Stimulated activated CD4-positive, alpha-beta T cell treated with anti-CD3 and anti-CD28 coated beads, Interleukin-15, amount 100 ng/mL, for 24 hours (primary cell): ENCODE measurements at places on chromosomes 3 and 15.

GRCh38 chr15:89139613-89140499 lies 51.6 kb downstream of the ABHD2 start:
- DNase-seq: no peak

GRCh38 chr15:41017066-41017735 lies 63.9 kb downstream of the CHAC1 start:
- no peak for DNase-seq

- DNase-seq: no peak
Measured at GRCh38 chr15:58898150-58898680, 35.3 kb downstream of the SLTM start.

DNA sequence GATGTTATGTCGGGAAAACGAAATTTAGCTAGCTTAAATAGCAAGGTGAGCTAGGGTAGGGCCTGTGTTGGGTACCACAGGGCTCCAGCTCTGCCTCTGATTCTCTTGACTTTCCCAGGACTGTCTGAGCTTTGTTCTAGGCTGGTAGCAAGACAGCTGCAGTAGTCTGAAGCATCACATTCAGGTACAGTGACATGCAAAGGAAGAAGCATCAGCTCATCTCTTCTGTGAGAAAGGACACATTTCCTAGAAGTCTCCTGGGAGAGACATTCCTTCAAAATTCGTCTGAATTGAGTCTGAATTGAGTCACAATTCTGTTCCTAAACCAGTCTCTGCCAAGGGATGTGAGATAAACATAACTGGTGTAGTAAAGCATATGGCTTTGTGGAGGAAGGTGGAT lies 8.5 kb upstream of the UBXN7 start:
- no peak for DNase-seq

- no peak for DNase-seq
Measured at GRCh38 chr15:25674913-25675312, 188.2 kb downstream of the ATP10A start.

DNA sequence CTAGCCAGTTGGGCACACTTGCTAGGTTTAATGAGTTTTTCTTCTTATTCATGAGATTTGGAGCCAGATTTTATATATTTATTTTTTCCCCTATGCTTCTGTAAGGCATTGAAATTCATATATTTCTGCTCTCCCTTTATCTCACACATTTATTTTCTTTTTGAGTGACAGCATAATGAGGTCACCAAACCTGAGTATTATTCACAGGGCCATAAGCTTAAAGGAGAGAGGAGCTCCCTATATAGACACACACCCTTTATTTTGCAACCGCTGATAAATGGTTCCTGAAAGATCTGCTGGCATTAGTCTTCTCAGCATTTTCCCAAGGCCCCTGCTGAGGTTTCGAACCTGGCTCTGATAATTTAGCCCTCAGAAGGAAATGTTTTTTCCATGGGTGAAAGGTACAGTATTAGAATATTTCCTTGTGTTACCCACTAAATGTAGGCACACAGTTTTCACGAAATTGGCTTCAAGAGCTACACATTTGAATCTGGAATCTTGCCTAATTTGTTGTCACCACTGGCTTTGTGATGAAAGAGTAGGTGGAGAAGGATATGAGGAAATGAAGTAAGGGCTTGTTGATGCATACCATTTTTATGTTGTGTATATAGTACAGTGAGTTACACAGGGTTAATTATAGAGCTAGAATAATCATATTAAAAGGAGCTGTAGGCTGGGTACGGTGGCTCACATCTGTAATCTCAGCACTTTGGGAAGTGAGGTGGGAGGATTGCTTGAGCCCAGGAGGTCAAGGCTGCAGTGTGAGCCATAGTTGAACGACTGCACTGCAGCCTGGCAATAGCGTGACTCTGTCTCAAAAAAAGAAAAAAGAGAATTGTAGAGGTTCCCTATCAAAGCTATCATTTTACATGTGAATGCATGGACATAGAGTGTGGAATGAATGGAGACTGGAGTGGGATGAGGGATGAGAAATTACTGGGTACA lies 6.5 kb downstream of the KLHL18 start:
- DNase-seq: no peak

GRCh38 chr3:136194409-136195257 lies 1.5 kb downstream of the MSL2 start:
- DNase-seq: peak; percentile 79

- no peak for DNase-seq
Measured at GRCh38 chr3:105584003-105584790, 217.5 kb downstream of the ALCAM start.

DNA sequence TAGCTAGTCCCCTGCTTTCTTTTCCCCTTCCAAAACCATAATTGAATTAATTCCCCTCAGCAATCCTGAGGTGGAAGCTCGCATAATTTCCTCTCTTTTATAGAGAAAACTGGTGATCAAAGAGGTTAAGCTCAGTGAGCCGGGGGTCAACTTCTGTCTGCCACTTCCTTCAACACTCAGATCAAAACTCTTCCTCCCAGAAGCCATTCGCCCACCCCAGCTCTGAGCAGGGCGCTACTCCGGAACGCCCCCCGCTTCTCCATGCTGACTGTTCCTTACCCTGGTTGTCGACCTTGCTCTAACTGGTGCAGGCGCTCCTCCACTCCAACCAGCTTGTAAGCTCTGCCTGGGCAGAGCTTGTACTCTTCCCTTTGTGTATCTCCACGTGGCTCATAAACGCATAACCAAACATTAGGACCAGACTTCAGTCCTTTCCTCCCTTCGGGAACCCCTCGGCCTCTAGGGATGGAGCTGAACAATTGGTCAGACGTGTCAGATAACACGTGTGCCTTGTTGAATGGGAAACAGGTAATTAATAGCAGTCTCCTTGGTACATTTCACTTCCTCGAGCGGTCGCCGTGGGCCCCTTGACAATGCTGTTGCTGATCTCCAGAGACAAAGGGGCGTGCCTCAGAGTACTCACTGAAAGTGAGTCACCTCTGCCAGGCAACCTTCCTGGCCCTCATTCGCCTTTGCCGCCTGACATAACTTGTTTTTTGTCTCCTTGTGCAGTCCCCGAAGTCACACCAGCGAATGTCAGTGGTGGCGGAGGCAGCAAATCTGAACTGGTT lies 71.8 kb downstream of the IL5RA start:
- DNase-seq: no peak

GRCh38 chr15:39966521-39966920 lies 32.6 kb downstream of the EIF2AK4 start:
- no peak for DNase-seq

DNA sequence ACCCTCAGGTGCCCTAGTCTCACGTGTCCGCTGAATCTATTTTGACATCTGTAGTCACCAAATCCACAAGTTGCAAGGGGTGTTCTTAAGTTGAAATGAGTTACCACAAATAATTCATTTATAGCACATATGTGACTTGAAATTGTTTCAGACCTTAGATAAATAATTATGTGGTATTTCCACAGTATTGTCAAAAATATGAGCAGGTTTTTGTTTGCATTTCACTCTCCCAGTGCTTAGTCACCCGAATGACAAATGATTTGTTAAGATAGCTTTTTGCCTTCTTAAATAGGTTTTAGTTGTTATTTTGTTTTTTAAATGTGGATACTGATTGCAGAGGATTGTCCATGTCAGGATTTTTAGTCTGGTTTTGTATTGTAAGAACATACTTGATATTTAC lies 2.6 kb downstream of the MFSD1 start:
- DNase-seq: no peak

GRCh38 chr15:69561071-69561784 lies 108.6 kb downstream of the RPLP1 start:
- no peak for DNase-seq

GRCh38 chr3:143811602-143812001 lies 36.7 kb downstream of the SLC9A9 start:
- DNase-seq: no peak

DNA sequence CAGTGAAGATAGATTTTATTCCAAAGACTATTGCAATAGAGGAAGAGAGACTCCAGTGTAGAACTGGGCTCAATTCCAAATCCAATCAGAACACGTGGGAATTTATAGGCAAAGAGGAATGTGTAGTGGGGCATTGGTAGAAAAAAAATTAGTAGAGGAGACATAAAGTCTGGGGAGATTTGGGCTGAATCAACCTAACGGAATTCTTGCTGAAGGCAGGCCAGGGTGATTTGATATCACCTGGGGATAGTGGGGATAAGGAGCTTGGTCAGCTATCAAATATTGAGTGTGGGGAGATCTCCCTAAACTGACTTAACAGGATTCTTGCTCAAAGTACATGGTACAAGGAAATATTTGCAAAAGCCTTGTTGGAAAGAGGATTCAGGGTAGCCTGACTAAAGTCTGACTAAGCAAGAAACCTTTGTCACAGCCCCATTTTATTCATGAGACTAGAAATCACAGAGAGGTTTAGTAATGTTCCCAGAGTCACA lies 29.6 kb downstream of the SST start:
- no peak for DNase-seq

DNA sequence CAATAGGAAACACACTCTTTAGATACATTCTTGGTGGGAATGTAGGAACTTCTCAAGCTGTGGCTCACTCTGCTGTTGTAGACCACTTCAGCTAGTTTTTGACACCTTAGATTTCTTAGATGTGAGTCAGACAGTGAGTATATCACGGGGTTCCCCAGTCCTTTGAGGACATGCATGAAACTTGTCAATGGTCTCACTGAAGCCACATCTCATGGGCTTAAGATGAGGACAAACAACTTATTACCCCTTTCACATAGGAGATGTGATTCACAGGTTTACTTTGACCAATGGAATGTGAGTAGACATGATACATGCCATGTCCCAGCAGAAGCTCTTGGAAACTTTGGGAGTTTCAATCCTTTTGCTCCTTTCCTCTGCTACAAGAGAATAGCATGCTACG lies 325.5 kb downstream of the CHST2 start:
- DNase-seq: no peak

- no peak for DNase-seq
Measured at GRCh38 chr3:62954580-62954979, 79.4 kb upstream of the CADPS start.

GRCh38 chr15:57382215-57382614 lies 5.9 kb downstream of the CGNL1 start:
- no peak for DNase-seq

DNA sequence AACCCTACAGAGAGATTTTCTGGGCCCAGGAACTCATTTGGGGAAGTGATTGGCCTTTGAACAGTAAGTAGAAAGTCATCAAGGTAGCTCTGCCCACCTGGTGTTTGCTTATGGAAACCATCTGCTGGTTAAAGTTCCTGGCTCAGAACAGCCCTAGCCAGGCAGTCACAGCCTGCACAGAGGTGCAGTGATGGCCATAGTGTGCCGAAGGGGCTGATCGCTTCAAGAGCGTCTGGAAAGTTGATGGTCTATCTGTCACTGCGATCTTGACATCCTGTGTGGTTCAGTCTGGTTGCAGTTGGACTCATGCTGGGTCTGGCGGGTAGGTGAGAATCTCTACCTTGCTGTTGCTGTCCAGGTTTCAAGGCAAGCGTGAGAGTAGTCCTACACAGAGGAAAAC lies 151.6 kb downstream of the SLCO3A1 start:
- no peak for DNase-seq

DNA sequence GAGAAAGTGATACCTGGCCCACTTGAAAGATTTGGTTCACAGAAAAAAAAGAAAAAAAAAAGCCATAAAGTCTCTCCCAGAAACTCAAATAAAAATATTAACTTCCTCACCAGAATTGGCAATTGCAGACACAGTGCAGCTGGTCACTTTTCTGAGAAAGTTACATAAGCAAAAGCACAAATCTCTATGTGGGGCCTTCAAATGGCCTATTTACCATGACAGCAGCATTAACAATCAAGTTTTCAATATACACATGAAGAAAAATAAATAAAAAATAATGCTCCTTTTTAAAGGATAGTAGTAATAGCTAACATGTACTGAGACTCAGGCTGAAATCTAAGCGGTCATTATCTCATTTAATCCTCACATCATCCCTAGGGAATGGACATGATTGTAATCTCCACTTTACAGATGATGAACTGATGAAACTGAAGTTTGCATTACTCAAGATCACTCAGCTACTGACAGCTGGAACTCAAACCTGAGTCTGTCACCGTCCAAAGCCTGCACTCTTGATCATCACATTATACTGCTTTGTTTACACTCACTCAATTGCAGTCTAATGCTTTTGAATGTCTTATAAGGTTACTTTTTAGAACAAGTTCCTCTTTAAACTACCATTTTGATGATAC lies 3.3 kb downstream of the NPTN start:
- DNase-seq: no peak

DNA sequence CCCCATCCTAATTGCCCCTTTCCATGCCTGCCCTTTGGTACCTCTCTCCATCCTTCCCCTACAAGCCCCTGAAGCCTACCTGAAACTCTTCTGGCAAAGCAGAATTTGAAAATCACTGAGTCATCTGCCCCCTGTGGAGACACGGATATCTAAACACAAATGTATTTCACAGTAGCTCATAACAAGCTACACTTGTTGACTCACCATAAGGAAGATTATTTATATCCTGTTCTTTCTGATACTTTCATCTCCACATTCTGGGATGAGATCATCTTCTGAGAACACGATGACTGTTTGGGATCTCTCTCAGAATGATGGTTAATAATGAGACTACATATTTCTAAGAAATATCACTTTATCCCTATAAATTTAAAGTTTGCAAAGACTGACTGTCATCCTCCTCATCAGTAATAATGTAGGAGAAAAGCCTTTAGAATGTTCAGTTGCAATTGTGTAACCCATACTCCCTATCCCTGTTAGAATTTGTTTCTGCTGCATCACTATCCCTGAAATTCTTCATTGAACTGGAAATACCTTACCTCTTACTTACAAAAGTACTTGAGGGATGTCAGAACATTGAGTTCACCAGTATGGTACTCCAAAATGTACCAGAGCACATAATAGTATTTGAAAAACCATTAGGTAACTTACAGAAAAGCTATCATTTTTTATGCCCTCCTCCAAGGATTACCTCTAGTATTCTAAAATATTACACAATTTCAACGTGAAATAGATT lies 116.1 kb upstream of the IL12A start:
- DNase-seq: no peak

DNA sequence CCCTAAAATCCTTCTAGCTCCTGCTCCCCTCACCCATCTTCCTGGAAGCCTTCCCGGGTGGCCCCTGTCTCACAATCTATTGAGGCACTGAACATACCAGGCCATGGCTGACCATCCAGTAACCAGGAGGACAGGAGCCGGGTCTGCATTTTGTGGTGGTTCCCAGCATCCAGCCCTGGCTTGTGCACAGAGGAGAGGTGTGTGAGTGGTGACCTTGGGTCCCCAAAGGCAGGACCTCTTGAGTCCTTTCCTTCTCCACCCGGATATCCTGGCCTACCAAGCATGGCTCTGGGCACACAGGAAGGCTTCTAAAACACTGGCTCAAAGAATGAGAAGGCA lies 7.8 kb downstream of the CSK start:
- DNase-seq: no peak

- peak; percentile 51 for DNase-seq
Measured at GRCh38 chr15:33737687-33738601, 230.4 kb upstream of the CHRM5 start.

GRCh38 chr3:115616461-115616860 lies 6.8 kb upstream of the GAP43 start:
- peak; percentile 32 for DNase-seq
